ENCODE measurements at places on chromosomes 3 and 15.

DNA sequence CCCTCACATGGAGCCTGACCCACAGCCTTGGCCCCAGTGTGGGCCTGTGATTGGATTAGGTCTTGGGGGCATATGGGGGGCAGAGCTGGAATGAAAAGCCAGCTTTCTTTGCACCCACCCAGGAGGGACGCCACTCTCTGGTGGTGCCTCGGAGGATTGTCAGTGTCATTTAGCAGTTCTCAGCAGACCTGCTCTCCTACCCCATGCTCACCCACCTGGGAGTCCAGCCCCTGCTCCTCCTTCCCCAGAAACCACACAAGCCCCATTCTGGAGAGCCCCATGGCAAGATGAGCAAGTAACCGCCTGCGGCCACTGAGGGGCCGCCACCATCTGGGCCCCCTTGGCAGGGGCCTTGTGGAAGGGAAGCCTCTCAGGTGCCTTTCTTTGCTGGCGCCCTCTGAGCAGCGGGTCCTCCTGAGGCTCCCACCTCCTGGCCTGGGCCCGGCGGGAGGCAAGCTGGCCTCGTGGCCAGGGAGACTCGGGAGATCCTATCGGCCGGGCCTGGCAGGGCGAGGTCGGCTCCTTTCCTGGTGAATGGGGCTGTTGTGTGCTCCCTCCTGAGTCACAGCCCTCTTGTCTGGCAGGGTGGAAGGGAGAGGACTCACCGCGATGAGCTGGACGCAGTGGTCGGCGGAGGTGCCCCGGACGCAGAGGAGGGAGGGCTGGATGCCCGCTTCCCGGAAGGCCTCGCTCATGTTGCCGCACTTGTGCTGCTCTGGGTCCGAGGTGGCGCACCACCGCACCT lies 2.3 kb downstream of the MELTF start:
- no peak for DNase-seq

GRCh38 chr3:98918586-98918985 lies 17.1 kb upstream of the DCBLD2 start:
- no peak for DNase-seq

GRCh38 chr3:187296058-187296457 lies 4.5 kb upstream of the MASP1 start:
- DNase-seq: no peak

DNA sequence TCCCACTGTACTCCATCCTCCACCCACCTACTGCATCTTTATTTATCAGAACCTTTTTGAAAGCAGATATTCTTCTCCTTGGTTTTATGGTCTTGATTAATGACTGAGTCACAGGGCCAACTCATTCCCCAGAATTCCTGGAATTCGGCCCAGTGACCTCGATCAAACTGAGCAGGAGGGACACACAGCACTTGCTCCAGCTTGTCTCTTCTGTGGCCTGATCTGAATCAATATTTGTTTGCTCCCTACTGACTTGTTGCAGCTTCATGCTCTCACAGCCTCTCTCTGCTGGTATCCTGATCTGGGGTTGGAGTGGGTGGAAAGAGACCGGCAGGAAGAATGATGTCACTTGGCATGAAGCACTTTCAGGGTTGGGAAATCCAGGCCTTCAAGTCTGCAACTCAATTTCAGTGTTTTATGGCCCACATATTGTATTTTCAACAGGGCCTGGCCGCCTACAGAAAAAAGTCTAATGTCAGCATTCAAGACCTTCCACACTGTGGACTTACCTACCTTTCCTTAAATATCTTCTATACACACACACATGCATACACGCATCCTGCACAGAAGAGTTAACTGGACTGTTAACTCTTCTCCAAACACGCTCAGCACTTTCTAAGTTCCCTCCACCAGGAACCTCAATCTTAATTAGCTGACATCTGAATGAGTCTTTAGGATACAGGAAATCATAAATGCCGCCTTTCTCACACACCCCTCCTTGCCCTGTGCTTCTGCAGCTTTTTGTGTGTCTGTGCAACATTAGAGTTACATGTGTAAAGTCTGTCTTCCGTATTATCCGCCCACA lies 4.6 kb downstream of the ANXA2 start:
- DNase-seq: peak; percentile 91

All from kidney epithelial cell (primary cell).